ENCODE measurements at places on chromosomes 6 and 20. TPM values are rescaled to one million over a fixed set of nuclear protein-coding genes. Genes with fewer than 3 reads are reported as not detected.

FOXF2 gene
- total RNA-seq = not detected

ULBP3 gene
- 4.0 TPM for total RNA-seq

ANKRD66 gene
- not detected for total RNA-seq

ESR1 gene
- total RNA-seq = under 0.01 TPM

DDO gene
- not detected for total RNA-seq

CDSN gene
- not detected for total RNA-seq

PPP1R3G gene
- total RNA-seq = 3.4 TPM

ADGRF1 gene
- 6.7 TPM for total RNA-seq

NOL4L gene
- 3.6 TPM for total RNA-seq

MATN4 gene
- not detected for total RNA-seq

XKR7 gene
- not detected for total RNA-seq

BEND6 gene
- total RNA-seq = 1.2 TPM

KCNK5 gene
- 0.21 TPM for total RNA-seq

B3GALT4 gene
- total RNA-seq = 3.6 TPM

PTCRA gene
- total RNA-seq = not detected

SRMS gene
- not detected for total RNA-seq

Data from tracheal epithelial cell (primary cell).